ENCODE measurements at places on chromosomes 6 and 20.

DNA sequence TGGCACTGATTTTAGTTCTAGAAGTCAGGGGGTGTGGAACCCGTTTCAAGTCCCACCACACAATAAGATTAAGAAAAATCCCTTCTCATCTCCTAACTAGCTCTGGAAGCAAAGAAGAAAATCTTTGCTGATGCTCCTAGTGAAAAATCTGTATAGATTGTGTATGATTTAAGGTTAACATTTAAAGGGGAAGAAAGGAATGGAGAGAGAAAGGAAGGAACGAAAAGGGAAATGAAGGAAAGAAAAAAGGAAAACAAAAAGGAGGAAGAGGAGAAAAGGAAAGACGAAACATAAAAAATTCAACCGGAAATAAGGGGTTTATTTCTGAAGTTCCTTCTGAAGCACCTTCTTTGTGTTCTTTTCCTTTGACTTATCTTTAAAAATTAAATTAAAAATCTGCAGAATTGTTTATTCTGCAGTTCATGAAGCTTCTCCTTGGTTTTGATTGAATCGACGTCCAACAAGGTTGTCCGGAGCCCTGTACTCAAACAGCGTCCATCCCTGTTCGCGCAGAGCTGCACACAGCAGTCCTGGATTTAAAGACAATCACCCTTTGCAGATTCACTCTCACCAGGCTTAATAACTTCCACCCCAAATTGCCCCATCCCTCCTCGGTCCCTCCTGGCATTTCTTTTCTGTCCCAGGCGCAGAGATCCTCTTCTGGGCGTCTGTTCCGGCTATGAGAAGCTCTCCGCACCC, 1.6 kb upstream of the TFAP2B start:
- DNase-seq, result no peak

GRCh38 chr6:10033223-10033829, 381.5 kb downstream of the TFAP2A start:
- DNase-seq, result no peak

DNA sequence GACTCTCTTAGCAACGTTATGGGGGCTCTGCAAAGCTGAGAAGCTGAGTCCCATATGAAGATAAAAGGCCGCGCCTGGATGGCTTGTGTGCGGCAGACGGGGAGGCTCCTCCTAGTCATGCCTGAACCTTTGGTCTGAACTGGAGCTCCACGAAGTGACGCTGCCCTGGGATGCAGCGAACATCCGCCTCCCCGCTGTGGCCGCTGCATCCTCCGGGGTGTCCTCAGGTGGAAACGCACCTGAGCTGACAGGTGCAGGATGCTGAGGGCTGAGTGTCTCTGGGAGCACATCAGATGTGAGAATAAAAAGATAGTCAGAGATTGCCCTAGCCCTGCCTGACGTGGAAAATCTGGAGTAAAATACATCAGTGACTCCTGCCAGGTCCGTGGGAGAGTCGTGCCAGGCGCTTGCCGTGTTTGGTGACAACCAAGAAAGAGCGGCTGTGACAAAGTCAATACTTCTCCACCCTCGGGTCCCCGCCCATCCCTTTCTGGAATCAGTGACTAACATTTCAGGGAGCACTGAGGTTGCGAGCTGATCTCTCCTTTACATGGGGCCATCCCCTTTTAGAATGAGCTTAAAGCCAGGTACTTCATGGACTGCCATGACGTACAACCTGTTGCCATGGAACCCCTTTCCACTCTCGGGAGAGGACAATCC, 162.8 kb upstream of the AFDN start:
- peak; percentile 17 for DNase-seq

GRCh38 chr20:34461779-34462087, 54.5 kb upstream of the DYNLRB1 start:
- DNase-seq, result no peak

- DNase-seq, result no peak
Observed at GRCh38 chr6:138987080-138987642, 892 bp downstream of the REPS1 start.

- DNase-seq, result no peak
Observed at GRCh38 chr6:170237999-170238740, 52.7 kb downstream of the DLL1 start.

GRCh38 chr20:3360752-3361151, 46.7 kb downstream of the DNAAF9 start:
- no peak for DNase-seq

Measured in anterior cingulate cortex (tissue), 58 donors.